ENCODE measurements at places on chromosomes 3 and 15.

GRCh38 chr3:71109977-71110285 lies 473.6 kb downstream of the FOXP1 start:
- DNase-seq, result no peak

DNA sequence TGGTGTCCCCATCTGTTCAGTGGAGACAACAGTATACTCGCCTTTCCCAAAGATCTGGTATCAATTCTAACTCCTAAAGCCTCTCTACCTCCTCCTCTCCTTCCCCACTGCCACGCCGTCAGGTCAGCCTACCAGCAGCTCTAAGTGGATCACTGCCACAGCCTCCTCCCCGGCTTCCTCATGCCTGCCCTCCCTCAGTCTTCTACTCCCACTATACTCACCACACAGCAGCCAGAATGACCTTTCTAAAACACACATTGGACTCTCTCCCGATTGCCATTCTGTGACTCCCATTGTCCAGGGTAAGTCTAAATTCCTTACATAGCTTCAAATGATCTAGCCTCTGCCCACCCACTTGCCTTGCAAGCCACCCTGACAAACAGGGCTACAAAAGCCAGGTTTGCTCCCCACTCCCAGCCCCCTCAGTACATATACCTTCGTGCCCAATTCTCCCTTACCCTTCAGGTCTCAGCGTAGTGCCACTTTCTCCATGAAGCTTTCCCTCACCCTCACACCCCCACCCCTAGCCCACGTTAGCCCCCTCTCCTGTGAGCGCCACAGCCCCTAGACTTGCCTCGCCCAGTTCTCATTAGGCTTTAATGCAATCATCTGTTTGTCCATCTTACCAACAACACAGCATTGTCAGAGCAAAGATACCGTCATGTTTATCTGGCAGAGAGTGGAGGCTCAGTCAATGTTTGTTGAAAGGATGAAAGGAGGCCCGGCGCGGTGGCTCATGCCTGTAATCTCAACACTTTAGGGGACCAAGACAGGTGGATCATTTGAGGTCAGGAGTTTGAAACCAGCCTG lies 9.5 kb upstream of the SEMA7A start:
- no peak for DNase-seq

DNA sequence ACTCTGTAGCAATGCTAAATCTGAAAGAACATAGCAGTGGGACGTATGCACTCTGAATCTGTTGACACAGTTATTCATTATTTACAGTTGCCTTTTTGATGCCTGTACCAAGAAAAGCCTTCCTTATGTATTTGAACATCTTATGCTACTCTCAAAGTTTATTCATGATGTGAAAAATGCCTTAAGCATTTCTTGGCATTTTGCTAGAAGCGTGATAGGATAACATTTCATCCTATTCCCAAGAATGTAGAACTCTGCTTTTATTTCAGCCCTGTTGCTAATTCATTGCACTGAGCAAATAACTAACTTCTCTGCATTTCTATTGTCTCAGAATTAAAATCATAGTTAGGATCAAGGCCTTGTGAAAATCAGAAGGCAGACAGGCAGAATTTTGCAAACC lies 105.5 kb downstream of the STRIT1 start:
- no peak for DNase-seq

GRCh38 chr3:119322021-119322834 lies 28.0 kb downstream of the ARHGAP31 start:
- no peak for DNase-seq

DNA sequence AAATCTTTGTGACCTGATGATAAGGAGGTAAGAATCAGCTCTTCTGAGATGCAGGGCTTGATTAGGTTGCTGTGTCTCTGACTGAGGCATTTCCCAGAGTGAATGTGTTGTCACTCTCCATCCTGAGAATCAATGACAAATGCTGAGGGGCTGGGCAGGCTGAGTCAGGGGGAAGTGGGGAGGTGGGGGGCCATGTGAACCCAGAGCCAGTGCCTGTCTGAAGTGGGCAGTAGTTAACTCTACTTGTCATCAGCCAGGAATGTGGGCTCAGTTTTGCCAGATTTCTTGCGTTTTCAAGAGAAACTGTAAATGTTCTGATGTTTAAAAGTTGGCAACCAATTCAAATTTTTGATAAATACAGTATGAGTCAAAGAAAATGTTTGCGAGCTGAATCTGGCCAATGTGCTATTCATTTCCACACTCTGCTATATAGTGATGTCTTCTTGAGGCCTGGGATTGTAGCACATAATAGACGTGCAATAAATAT lies 3.1 kb upstream of the BNC1 start:
- DNase-seq, result no peak

GRCh38 chr3:64975147-64975546 lies 287.3 kb upstream of the ADAMTS9 start:
- no peak for DNase-seq

Data from NCI-H1417 treated with DMSO at 0.1 percent for 48 hours (cell line).